ENCODE measurements at places on chromosomes 3 and 15.

GRCh38 chr3:55169608-55170072 lies 241.8 kb upstream of the LRTM1 start:
- H3K4me1 ChIP-seq: no peaks in the 10 kb centered on the region
- DNase-seq: no peak
- no peaks in the 10 kb centered on the region for H3K27me3 ChIP-seq
- no peaks in the 10 kb centered on the region for H3K36me3 ChIP-seq

- peaks cover 5% of the 10 kb centered on the region for H3K4me1 ChIP-seq
- H3K36me3 ChIP-seq: no peaks in the 10 kb centered on the region
- no peak for DNase-seq
- no peak overlapping the region for H3K4me3 ChIP-seq
- H3K27me3 ChIP-seq: no peaks in the 10 kb centered on the region
- H3K27ac ChIP-seq: no peak overlapping the region
These were observed 90.5 kb downstream of the AQP9 start for GRCh38 chr15:58228718-58229117.

DNA sequence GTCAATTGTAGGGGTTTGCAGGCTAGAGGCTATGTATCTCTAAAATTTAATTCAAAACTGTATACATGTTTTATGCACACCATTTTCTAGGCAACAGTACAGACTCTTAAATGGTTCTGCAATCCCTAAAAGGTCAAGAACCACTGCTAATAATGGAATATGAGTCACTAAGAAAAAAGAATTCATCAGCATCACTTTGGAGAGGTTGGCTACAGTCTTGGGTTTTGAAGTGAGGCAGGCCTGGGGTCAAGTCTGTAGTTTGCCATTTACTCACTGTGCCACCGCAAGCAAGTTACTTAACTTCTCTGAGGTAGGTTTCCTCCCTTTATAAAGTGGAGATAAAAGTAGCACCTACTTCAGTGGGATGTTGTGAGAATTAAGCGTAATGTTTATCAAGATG lies 33.7 kb downstream of the THRB start:
- no peaks in the 10 kb centered on the region for H3K27me3 ChIP-seq
- no peaks in the 10 kb centered on the region for H3K36me3 ChIP-seq
- no peak for DNase-seq
- H3K4me3 ChIP-seq: no peak overlapping the region

GRCh38 chr15:38335116-38335515 lies 82.5 kb downstream of the SPRED1 start:
- DNase-seq: no peak
- H3K27me3 ChIP-seq: no peaks in the 10 kb centered on the region
- no peak overlapping the region for H3K4me3 ChIP-seq
- H3K27ac ChIP-seq: no peak overlapping the region
- H3K36me3 ChIP-seq: no peaks in the 10 kb centered on the region
- no peaks in the 10 kb centered on the region for H3K4me1 ChIP-seq

DNA sequence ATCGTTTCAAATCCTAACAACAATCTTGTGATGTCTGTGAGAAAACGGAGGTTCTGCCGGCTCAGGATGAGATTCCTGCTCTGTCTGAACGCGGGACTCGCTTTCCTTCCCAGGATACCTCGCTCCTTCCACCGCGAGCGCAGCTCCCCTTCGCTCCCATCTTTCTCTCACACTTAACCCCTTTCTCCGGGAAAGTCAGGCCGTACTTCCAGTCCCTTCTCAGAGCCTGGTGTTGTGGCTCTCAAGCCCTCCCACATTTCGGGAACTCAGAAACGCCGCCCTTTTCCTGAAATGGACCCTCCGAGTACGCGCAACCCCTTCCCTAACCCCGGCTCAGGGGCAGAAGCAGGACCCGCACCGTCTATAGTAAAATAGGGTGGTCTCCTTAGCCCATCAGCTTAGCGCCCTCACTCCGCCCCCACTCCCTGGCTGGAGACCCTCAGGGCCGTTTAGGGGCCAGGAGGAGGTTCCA lies 378 bp upstream of the FEM1B start:
- no peaks in the 10 kb centered on the region for H3K27me3 ChIP-seq
- H3K27ac ChIP-seq: peak overlapping the region; percentile 94
- H3K4me1 ChIP-seq: peaks cover 36% of the 10 kb centered on the region

DNA sequence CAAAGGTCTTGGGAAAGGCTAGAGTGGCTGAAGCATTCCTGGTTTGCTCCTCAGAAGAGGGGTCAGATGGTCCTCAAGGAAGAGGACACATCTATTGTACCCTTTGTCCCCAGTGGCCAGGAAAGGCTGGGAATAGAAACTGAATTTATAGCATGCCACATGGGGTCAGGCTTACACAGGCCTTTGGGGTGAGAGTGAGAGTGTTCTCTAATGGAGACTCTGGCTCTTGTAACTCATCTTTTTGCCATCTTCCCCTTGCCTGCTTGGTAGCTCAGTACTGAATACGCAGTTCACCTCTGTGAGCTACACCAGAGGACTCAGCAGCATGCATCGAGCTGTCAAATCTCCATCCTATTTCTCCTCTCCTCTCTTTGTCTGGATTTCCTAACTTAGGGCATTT lies 87.5 kb downstream of the ATP2B2 start:
- no peak for DNase-seq
- peaks cover 9% of the 10 kb centered on the region for H3K4me1 ChIP-seq
- H3K27me3 ChIP-seq: no peaks in the 10 kb centered on the region
- no peaks in the 10 kb centered on the region for H3K36me3 ChIP-seq

DNA sequence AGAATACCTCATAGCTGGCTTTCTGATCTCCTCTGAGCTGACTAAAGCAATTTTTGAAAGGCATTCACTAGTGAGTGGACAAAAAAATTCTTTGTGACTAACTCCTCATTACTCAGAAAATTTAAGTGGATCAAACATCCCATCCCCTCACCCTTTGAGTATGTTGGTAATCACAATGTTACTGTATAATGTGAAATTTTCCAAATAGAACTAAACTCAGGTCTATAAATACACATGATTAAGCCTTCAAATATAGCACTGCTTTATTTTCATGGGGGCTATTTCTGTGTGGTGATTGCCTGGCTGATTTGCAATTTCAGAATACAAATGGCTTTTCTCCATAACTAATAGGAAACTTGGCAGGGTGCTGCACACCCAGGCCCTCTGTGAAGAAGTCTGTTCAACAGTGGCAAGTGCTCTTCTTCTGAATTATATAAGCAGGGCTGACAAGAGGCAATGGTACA lies 45.9 kb upstream of the ACTC1 start:
- no peak overlapping the region for H3K27ac ChIP-seq
- H3K4me3 ChIP-seq: no peak overlapping the region
- no peaks in the 10 kb centered on the region for H3K27me3 ChIP-seq
- no peaks in the 10 kb centered on the region for H3K4me1 ChIP-seq
- no peak for DNase-seq

DNA sequence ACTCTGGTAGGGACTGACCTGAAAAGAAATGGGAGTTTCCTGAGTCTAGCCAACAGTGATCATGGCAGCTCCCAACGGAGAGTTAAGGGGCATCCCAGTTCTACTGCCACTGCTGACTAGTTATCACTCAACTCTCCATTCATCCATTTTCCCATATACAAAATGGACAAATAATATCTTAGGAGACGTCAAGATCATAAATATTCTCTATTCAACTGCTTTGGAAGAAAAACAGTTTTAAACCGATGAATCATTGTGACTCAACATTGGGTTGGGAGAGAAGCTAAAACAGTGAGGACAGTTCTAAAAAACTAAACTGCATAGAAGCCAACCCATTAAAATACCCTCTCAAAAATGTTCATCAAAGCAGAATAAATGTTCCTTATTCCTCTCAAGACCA lies 57.6 kb upstream of the CHRM5 start:
- no peak overlapping the region for H3K4me3 ChIP-seq
- no peak for DNase-seq
- no peaks in the 10 kb centered on the region for H3K4me1 ChIP-seq
- no peaks in the 10 kb centered on the region for H3K27me3 ChIP-seq
- H3K27ac ChIP-seq: no peak overlapping the region

DNA sequence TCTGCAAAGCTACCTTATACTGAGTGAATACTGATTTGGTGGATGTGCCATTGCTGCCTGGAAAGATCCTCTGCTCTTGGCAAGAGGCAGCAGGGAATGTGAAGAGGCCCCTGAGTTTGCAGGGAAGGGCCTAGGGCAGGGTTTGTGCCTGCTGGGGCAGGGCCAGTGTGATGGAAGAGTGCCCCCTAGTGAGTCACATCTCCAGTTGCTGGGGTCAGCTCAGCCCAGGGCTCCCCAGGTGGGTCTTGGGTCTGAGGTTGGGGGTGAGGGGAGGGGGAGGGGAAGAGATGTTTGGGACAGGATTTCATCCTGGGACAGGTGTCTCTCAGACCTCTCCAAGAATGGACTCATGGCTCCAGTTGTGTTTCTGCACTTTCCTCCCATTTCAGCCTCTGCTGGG lies 4.1 kb upstream of the AMOTL2 start:
- H3K27ac ChIP-seq: no peak overlapping the region
- peaks cover 23% of the 10 kb centered on the region for H3K27me3 ChIP-seq
- H3K4me1 ChIP-seq: peaks cover 15% of the 10 kb centered on the region
- H3K36me3 ChIP-seq: no peaks in the 10 kb centered on the region

DNA sequence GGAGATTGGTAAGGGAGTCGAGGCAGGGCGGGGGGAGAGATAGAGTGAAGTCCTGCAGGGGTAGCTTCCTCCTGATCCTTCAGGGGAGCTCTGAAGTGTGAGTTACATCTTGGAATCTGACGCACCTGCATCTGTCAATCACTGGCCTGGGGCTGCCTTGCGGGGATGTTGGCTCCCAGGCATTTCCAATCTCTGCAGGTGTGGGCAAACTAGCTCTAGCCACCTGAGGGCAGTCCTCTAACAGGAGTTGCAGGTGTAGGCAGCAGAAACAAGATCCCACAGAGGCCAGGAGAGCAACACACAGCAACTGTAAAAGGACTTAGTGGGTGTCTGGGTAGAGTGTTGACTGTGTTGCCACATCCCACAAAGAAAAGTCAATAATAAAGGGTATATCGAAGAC lies 63.6 kb downstream of the ZNF621 start:
- no peaks in the 10 kb centered on the region for H3K36me3 ChIP-seq
- H3K27me3 ChIP-seq: no peaks in the 10 kb centered on the region

GRCh38 chr3:146156666-146157314 lies 4.2 kb downstream of the PLOD2 start:
- H3K4me3 ChIP-seq: no peak overlapping the region
- H3K27ac ChIP-seq: no peak overlapping the region
- no peak for DNase-seq
- no peaks in the 10 kb centered on the region for H3K36me3 ChIP-seq
- peaks cover 12% of the 10 kb centered on the region for H3K4me1 ChIP-seq
